Adrenal gland (tissue), 19 donors: ENCODE measurements at places on chromosomes 11 and 22. TPM values are rescaled to one million over a fixed set of nuclear protein-coding genes. Genes with fewer than 3 reads are reported as not detected.

GRCh38 chr11:60917267-60917666 lies 3.3 kb downstream of the TMEM109 start:
- DNase-seq: no peak

GRCh38 chr11:6735306-6735705 lies 36.5 kb downstream of the OR2AG2 start:
- DNase-seq: no peak

GRCh38 chr11:15599376-15599775 lies 484.7 kb downstream of the INSC start:
- no peak for DNase-seq

DNA sequence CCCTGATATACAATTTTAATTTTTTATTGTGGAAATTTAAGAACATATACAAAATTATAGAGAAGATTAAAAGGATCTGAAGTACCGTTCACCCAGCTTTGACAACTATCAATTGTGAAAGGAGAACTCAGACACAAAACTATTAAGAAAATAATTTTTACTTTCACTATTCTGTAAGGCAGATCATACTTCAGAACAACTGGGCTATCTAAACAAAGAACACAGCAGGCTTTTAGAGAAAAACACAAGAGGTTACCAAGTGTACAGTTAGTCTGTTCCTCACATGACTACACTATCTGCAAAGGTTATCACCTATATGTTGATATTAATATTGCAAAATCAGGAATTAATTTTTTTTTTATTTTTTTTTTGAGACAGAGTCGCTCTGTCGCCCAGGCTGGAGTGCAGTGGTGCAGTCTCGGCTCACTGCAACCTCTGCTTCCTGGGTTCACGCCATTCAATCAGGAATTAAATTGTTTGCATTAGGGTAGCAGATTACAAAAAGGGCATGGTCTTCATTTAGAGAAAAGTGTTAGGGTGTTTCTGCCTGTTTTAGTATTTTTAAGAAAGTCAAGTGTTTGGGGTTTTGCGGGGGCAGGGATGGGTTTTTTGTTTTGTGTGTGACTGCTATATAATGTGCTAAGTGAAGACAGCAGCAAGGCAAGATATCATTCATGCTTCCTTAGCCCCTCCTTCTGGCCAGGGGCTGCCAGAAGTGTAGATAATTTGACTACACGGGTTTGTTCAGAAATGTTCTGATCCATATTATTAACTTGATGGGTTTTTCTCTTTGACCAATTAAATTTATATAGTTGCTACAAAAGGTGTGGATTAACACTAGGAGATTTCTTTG lies 27.6 kb upstream of the SIK2 start:
- no peak for DNase-seq

- peak; percentile 6 for DNase-seq
Measured at GRCh38 chr22:48955351-48956311, 872.0 kb downstream of the BRD1 start.

GRCh38 chr22:43633631-43634285 lies 178.3 kb downstream of the EFCAB6 start:
- no peak for DNase-seq

- peak; percentile 93 for DNase-seq
Measured at GRCh38 chr11:77127920-77128691, at the start of gene MYO7A. Gene MYO7A, plus strand, starts transcription at chr11:77128246. Its CDS starts 2,389 bp downstream, at chr11:77130635.

GRCh38 chr11:78809931-78810541 lies 235.4 kb upstream of the NARS2 start:
- no peak for DNase-seq

GRCh38 chr11:126332221-126332711 lies 23.2 kb upstream of the ST3GAL4 start:
- peak; percentile 95 for DNase-seq

GRCh38 chr11:45798793-45799441 lies 6.0 kb upstream of the SLC35C1 start:
- DNase-seq: no peak

DNA sequence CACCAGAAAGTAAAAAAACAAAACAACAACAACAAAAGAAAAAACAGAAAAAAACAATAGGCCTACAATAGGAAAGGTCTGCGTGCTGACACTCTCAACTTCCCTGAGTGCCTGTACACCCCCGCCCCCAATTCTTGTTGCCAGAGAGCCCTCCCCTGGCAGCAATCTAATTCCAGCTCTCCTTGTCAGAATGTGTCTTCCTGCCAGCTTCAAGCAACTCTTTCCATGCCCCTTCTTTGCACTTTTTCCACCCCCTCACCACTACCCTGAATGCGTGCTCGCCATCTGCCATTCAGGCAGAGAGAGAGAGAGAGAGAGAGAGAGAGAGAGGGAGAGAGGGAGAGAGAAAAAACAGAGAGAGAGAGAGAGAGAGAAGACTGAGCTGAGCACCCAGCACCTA lies 245.0 kb downstream of the KIRREL3 start:
- DNase-seq: no peak

Gene SC5D
- 42.0 TPM for total RNA-seq

Gene C22orf31
- not detected for total RNA-seq

Gene SERPIND1
- 1.0 TPM for total RNA-seq

Gene TUBA8
- 1.9 TPM for total RNA-seq

Gene RFPL3
- total RNA-seq: not detected

Gene B3GAT1
- 5.1 TPM for total RNA-seq
